ENCODE measurements at places on chromosomes 16 and 17.

GRCh38 chr17:83109386-83109785 lies 30.0 kb downstream of the METRNL start:
- DNase-seq = no peak

- DNase-seq = peak; percentile 49
Measured at GRCh38 chr17:79752175-79752574, 21.4 kb downstream of the ENPP7 start.

DNA sequence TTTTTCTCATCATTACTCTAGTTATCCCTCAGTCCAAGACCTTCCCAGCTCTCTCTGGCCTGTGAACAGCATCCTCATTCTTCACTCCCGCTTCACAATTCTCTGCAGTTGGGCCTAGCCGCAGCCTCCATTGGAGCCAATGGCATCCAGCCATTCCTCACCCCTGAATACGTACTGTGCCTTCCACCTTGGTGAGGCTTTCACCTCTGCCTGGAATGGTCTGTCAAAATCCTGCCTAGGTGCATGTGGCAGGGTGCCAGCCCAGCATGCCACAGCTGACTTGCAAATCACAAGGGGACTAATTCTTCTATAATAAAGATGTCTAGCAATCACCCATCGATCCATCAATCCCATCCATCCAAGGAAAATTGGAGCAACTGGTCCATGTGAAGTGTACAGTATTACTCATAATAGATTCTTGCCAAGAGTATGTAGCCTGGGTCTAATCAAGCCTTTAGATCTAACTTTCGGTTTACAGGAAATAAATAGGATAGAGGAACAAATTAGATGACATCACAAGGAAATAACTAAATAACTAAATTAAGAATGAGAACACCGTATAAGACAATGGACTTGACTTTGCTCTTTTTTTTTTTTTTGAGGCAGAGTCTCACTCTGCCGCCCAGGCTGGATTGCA lies 5.1 kb upstream of the CX3CL1 start:
- DNase-seq = no peak

DNA sequence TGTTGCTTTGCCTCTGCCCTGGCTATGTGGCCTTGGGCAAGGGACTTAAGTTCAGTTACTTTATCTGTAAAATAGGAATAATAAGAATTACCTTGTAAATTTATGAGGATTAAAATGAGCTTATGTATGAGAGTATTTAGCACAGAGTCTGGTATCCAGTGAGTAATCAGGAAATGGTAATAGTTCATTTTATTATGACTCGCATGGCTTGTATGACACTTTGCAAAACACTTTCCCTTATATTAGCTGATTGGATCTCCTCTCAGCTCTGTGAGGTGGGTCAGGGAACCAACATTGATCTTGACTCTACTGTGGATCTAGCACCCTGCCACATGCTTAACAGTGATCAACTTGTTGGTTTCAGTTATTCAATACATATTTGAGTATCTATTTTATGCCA lies 8.3 kb upstream of the CDH3 start:
- DNase-seq = no peak

- no peak for DNase-seq
Measured at GRCh38 chr16:82061861-82062525, 26.9 kb downstream of the HSD17B2 start.

Data from stimulated activated CD4-positive, alpha-beta T cell treated with anti-CD3 and anti-CD28 coated beads, Interleukin-1b, Interleukin-23, amount 100 ng/mL, for 48 hours (primary cell).